ENCODE measurements at places on chromosomes 7 and 10.

DNA sequence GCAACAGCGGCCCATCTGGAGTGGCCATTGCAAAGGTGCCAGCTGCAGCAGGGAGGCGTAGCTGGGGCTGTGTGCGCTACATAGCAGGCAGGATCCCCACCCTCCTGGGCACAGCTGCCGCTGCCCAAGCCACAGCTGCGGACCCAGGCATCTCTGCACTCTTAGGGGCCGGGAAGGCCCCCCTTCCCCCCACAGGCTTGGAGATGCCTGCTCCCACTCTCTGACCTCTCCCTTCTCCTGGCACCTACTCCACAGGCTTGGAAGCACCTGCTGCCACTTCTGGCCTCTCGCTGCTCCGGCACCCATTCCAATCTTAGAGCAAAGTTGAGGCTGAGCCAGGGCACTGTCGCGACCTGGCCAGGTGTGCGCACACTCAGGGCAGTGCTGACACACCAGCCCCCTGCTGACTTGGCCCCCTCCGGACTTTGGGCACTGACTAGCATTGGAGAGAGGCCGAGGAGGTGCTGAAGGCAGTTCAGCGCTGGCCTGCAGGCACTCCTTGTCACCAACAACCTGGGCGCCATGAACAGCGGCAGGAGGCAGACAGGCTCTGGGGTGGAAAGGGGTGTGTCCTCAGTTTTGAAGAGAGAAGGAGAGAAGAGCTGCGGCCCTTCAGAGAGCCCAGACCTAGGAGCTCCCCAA is 18.4 kb downstream of the RBM48 start:
- DNase-seq = no peak

GRCh38 chr10:48982584-48982983 is 42.9 kb upstream of the LRRC18 start:
- no peak for DNase-seq

GRCh38 chr10:30500963-30501504 is 67.0 kb downstream of the MAP3K8 start:
- no peak for DNase-seq

GRCh38 chr10:59465088-59465487 is 102.7 kb upstream of the FAM13C start:
- no peak for DNase-seq

Measured in activated effector memory CD4-positive, alpha-beta T cell treated with Interleukin-2 at 50 U/mL for 16 hours (primary cell).